ENCODE measurements at places on chromosomes 13 and 19. TPM values are rescaled to one million over a fixed set of nuclear protein-coding genes. Genes with fewer than 3 reads are reported as not detected.

- DNase-seq, result no peak
- H3K27me3 ChIP-seq, result peaks cover 25% of the 10 kb centered on the region
- no peak overlapping the region for H3K27ac ChIP-seq
- no peaks in the 10 kb centered on the region for H3K36me3 ChIP-seq
- no peak overlapping the region for H3K4me3 ChIP-seq
- peaks cover 9% of the 10 kb centered on the region for H3K4me1 ChIP-seq
These were observed 38.0 kb downstream of the TPT1 start for GRCh38 chr13:45303026-45303425.

MPHOSPH8 gene
- 59.3 TPM for total RNA-seq

DNA sequence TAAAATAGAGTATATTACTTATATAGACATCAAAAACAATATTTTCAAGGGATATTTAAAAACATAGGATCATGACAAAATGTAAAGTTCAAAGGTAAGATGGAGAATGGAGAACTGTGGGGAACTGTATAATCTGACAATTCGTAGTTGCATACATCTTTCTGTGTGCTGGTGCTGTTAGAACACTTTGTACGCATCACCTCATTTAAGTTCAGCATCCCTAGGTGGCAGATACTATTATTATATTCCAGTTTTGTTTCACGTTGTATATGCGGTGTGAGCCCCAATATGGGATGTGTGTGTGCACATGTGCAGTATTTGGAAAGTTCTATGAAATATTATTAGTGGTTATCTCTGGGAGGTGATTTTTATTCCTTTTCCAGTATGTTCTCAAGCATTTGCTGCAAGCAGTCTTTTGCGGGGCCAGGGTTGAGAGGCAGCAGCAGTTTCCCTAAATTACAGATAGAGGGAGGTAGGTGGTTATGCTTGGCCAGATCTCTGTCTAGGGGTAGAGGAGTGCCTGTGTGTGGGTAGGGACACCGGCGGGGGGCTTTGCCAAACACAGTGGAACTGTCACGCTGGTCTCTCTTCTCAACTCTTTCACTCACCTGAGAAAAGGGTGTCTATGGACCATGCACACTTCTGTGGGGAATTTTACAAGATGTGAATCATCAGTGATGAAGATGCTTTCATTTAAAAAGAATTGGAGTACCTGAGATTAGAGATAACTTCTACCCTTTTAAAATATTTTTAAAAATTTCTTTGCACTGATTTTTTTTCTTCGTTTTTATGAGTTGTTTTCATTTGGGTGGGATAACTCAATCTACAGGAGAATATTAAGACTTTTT, 55.6 kb upstream of the ALOX5AP start:
- H3K36me3 ChIP-seq, result peaks cover 2% of the 10 kb centered on the region
- H3K4me3 ChIP-seq, result no peak overlapping the region
- H3K27me3 ChIP-seq, result peaks cover 20% of the 10 kb centered on the region
- DNase-seq, result peak; percentile 27

LYPD3 gene
- 3.1 TPM for total RNA-seq

KLK12 gene
- not detected for total RNA-seq

AMH gene
- total RNA-seq, result 4.6 TPM

ZIC2 gene
- total RNA-seq, result 0.25 TPM

- no peak for DNase-seq
- H3K36me3 ChIP-seq, result peaks cover 2% of the 10 kb centered on the region
- H3K4me1 ChIP-seq, result peaks cover 44% of the 10 kb centered on the region
- no peak overlapping the region for H3K4me3 ChIP-seq
- H3K27me3 ChIP-seq, result no peaks in the 10 kb centered on the region
- no peak overlapping the region for H3K27ac ChIP-seq
These were observed 15.2 kb downstream of the ACTN4 start for GRCh38 chr19:38662537-38663155.

DNA sequence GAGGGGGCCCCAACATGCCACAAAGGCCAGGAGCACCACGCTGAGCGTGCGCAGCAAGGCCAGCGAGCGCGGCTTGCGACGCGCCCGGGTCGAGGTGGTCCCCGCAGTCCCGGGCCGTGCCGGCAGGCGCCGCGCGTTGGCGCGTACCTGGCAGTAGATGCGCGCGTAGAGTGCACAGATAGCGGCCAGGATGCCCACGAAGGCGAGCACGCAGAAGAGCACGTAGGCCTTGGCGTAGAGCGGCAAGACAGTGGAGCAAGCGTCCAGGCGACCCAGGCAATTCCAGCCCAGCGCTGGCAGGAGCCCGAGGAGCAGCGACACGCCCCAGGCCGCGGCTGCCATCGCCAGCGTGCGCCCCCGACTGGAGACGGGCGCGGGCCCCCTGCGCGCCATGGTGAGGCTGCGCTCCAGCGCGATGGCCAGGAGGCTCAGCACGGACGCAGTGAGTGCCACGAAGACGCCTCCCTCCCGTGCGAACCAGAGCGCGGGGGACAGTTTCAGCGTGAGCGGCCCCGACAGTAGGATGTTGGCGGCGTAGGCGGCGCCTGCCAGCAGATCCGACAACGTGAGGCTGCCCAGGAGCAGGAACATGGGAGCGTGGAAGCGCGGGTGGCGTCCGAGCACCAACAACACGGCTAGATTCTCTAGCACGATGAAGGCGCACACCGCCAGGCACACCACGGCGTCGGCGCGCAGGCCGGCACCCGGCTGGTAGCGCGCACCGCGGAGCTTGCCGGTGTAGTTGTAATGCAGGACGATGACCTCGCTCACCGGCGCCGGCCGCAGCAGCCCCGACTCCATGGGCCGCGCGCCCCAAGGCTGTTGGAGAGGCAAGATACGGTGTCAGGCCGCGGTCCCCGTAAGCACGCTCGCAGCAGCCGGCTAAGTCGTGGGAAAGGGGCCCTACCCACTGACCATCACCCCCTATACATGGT, 2.8 kb downstream of the S1PR5 start:
- peaks cover 53% of the 10 kb centered on the region for H3K27me3 ChIP-seq
- H3K4me3 ChIP-seq, result peak overlapping the region; percentile 33
- H3K27ac ChIP-seq, result no peak overlapping the region
- DNase-seq, result peak; percentile 55
- H3K4me1 ChIP-seq, result peaks cover 35% of the 10 kb centered on the region

DNA sequence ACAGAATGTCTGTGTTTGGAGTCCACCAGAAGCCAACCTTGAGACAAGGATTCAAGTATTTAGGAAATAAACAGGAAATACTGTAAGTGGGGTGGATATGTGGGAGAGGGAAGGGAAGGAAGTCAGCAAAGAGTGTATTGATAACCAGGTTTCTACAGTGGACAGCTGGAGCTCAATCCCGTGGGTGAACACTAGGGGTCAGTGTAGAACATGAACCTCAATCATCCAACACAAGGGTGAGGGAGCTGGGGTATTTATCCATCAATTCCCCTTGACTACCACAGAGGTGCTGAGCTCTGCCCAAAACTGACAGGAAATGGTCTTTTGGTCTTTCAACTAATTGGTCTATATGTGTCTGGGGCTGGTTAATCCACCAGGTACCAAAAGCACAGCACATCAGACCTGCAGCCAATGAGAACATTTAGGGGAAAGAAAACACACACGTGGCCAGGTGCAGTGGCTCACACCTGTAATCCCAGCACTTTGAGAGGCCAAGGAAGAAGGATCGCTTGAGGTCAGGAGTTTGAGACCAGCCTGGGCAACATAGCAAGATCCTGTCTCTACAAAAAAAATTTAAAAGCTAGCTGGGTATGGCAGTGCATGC, 5.6 kb upstream of the SYDE1 start:
- peak; percentile 64 for DNase-seq
- no peak overlapping the region for H3K27ac ChIP-seq
- peaks cover 9% of the 10 kb centered on the region for H3K27me3 ChIP-seq
- H3K4me3 ChIP-seq, result no peak overlapping the region
- peaks cover 13% of the 10 kb centered on the region for H3K36me3 ChIP-seq

DNA sequence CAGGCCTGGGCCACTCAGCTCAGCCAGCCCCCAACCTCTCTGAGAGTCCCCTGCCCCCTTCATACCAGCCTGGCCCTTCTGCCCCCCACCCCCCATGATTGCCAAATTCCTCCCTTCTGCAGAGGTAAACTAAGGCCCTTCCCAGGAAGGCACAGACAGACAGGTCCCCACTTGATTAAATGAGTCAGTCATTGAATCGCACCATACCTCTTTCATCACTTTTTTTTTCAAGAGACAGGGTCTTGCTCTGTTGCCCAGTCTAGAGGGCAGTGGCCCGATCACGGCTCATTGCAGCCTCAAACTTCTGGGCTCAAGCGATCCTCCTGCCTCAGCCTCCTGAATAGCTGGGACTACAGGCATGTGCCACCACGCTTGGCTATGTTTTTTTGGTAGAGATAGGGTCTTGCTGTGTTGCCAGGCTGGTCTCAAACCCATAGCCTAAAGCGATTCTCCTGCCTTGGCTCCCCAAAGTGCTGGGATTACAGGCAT, 6.0 kb downstream of the PODNL1 start:
- H3K27me3 ChIP-seq, result peaks cover 1% of the 10 kb centered on the region
- no peak overlapping the region for H3K4me3 ChIP-seq
- no peak overlapping the region for H3K27ac ChIP-seq
- no peaks in the 10 kb centered on the region for H3K36me3 ChIP-seq

RNF113B gene
- total RNA-seq, result not detected

- H3K4me3 ChIP-seq, result no peak overlapping the region
- H3K27ac ChIP-seq, result no peak overlapping the region
- no peaks in the 10 kb centered on the region for H3K4me1 ChIP-seq
These were observed 208.5 kb downstream of the PCCA start for GRCh38 chr13:100297413-100297812.

DNA sequence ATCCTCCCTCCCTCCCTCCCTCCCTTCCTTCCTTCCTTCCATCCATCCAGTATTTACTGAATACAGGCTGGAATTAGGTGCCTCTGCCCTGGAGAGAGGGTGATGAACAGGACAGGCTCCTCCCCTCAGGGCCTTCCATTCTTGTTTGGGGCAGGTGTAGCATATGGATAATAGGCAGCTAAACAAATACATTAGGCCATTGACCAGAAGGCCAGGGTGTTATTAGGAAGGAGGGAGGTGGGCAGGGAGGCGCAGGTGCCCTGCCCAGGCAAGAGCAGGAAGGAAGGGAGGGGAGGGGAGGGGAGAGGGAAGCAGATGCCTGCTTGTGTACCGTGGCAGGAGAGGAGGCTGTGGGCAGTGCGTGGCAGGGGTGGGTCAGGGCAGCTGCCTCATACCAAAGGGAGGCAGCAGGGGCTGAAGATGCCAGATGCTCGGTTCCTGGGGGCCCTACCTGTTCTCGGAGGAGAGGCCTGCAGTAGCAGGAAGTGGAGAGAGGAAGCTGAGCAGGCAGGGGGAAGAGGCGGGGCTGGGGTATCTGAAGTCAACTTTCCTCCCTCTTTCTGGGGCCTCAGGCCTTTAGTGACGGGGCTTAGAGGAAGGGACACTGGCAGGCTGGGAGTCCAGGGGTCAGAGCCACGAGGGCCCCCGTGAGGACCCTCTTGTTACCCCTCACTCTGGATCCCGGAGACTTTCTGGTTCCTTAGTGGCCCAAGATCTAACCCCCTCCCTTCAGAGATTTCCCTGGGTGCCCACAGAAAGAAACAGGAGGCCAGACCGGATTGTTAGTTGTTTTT, at the start of gene RINL:
RINL (minus strand) TSS at position 495 of the 794 bp plus-strand sequence. CDS start 1,533 bp downstream, outside the sequence.
- peaks cover 35% of the 10 kb centered on the region for H3K4me1 ChIP-seq
- peak; percentile 82 for DNase-seq
- H3K27me3 ChIP-seq, result no peaks in the 10 kb centered on the region
- peaks cover 7% of the 10 kb centered on the region for H3K36me3 ChIP-seq
- peak within 1 kb of the TSS; percentile 97 for H3K4me3 ChIP-seq
- peak within 1 kb of the TSS; percentile 81 for H3K27ac ChIP-seq

DNA sequence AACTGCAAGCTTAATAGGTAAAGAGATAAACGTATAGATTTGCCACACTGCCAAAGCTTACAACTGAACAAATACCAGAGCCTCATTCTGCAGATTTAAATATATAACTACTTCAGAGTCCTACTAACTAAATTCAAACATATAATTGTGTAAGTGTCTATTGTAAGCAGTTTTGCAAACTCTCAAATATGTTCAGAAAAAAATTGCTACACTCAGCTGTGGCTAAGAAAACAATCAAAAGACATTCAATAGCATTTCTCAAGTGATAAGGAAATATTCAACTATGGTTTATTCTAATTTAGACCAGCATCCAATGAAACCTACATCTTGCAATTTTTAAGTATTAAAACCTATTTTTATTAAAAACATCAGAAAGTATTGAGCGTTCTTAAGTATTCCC, 202.4 kb downstream of the KCTD12 start:
- peaks cover 8% of the 10 kb centered on the region for H3K27me3 ChIP-seq
- no peak overlapping the region for H3K27ac ChIP-seq
- H3K4me3 ChIP-seq, result no peak overlapping the region
- peaks cover 7% of the 10 kb centered on the region for H3K4me1 ChIP-seq
- no peaks in the 10 kb centered on the region for H3K36me3 ChIP-seq
- no peak for DNase-seq

- no peaks in the 10 kb centered on the region for H3K4me1 ChIP-seq
- H3K4me3 ChIP-seq, result no peak overlapping the region
- H3K27me3 ChIP-seq, result no peaks in the 10 kb centered on the region
- peaks cover 2% of the 10 kb centered on the region for H3K36me3 ChIP-seq
- H3K27ac ChIP-seq, result no peak overlapping the region
- DNase-seq, result no peak
These were observed 1814.9 kb downstream of the SLITRK5 start for GRCh38 chr13:89486065-89486464.

- H3K27ac ChIP-seq, result peak overlapping the region; percentile 27
- no peaks in the 10 kb centered on the region for H3K27me3 ChIP-seq
- H3K4me1 ChIP-seq, result peaks cover 28% of the 10 kb centered on the region
These were observed 917 bp downstream of the SPC24 start for GRCh38 chr19:11154683-11155047.

DNA sequence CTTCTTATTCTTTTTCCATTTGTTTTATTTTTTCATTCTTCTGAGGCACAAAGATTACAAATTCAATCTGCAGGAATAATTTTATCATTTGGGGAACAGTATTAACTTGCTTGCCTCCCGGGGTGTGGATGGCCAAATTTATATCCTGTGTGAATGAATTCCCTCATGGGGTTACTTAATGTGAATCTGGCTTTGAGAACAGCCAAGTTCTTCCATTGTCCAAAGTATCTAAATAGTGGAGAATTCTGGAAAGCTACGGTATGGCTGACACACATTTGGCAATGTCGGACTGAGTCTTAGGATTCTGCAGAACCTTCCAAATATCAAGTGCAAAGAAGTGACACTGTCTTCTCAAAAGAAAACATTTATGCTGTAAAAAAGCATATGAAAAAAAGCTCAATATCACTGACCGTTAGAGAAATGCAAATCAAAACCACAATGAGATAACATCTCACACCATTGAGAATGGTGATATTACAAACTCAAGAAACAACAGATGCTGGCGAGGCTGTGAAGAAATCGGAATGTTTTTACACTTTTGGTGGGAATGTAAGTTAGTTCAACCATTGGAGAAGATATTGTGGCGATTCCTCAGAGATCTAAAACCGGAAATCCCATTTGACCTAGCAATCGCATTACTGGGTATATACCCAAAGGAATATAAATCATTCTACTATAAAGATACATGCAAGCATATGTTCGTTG, 620.2 kb downstream of the EFNB2 start:
- DNase-seq, result no peak

FFAR1 gene
- 0.67 TPM for total RNA-seq

Data from activated T-cell treated with anti-CD3 and anti-CD28 coated beads, Interleukin-2, amount 50 U/mL, for 72 hours (primary cell).